ENCODE measurements at places on chromosomes 3 and 15.

- DNase-seq = no peak
Measured at GRCh38 chr15:43214592-43215295, 6.1 kb downstream of the EPB42 start.

DNA sequence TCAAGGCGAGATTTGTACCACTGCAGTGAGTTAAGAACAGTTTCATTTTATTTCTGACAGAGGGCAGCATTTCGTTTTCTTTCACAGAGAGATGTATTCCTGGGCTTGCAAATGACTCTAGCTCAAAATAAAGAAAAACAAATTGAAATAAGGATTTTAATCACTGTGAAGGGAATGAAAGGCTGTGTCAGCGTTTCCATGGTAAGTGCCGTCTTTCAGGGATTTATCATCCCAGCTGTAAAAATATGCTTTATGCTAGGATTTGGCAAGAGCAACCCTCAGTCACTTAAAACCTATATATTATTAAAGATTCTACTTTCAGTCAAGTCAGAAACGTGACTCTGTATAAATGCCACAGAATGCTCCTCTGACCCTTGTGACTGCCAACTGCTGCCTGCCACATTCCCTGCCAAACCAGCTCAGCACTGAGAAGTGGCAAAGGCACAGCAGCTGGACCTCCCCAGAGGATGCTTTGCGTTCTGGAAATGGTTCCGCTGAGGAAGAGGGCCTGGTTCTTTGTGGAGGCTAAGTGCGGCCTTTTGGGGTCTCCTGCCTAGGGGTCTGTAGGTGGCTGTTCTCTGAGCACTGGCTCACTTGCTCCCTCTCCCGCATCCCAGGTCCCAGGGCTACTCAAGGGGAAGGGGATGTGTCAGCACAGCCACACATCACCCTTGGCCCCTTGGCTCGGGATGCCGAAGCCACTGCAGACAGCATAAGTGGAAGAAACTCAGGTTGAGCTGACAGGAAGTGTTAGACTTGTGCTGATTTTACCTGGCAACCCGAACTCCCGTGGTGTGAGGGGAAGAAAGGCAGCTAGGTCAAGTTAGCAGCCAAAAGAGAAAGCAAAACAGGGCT lies 56.6 kb upstream of the POMGNT2 start:
- DNase-seq = peak; percentile 48

GRCh38 chr3:150240891-150241290 lies 167.2 kb upstream of the TSC22D2 start:
- no peak for DNase-seq

- DNase-seq = no peak
Measured at GRCh38 chr3:126711121-126711760, 7.2 kb downstream of the CHCHD6 start.

DNA sequence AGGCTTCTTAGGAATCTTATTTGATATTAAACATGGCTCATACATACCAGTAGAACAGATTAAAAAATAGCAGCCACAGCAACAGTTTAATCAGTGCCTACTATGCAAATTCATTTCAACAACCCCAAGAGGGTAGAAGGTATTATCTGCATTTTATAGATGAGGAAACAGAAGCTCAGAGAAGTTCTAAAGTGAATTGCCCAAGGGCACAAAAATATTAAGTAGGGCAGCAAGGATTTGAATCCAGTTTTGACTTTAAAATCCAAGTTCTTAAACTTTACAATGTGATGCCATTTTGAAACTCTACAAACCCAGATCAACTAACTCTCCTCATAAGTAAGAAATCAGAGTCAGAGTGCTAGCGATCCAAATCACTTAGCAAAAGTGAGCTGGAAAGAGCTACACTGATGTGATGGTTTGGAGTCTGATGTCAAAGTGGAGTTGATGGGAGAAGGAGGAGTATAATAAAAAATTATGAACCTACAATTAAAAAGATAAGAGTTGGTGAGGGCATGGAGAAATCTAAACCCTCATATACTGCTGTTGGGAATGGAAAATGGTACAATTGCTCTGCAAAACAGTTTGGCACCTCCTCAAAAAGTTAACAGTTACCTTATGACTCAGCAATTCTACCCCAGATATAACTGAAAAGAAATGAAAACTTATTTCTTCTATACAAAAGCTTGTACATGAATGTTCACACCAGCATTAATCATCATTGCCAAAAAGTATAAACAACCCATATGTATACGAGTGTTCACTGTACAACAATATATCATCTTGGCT lies 51.0 kb upstream of the PLXND1 start:
- DNase-seq = no peak

DNA sequence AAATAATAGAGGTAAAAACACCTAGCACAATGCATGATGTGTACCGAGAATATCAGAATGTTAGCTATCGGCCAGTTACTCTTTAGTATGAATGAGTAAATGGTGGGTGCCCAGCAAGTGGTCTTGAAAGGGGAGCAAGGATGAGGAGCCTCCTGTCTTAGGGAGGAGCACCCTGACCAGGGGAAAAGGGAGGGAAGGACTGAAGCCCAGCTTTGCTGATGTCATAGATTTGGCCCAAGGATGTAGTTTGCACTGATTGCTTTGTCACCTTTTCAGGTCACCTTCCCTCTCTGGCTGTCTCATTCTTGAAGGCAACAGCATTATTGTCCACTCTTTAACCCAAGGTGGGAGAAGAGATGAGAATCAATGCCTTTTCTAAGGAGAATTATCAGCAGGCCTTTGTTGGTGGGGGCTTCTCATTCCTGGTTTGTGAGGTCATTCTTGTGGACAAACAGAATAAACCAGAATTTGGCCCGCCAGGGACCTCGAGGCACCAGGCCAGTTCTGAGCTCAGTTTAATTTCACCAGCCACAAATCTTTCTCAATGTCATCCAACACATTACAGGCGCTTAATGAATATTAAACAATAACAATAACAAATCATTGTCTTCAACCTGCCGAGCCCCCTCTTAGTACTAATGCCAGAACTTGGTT lies 231.3 kb downstream of the VPS13C start:
- no peak for DNase-seq

DNA sequence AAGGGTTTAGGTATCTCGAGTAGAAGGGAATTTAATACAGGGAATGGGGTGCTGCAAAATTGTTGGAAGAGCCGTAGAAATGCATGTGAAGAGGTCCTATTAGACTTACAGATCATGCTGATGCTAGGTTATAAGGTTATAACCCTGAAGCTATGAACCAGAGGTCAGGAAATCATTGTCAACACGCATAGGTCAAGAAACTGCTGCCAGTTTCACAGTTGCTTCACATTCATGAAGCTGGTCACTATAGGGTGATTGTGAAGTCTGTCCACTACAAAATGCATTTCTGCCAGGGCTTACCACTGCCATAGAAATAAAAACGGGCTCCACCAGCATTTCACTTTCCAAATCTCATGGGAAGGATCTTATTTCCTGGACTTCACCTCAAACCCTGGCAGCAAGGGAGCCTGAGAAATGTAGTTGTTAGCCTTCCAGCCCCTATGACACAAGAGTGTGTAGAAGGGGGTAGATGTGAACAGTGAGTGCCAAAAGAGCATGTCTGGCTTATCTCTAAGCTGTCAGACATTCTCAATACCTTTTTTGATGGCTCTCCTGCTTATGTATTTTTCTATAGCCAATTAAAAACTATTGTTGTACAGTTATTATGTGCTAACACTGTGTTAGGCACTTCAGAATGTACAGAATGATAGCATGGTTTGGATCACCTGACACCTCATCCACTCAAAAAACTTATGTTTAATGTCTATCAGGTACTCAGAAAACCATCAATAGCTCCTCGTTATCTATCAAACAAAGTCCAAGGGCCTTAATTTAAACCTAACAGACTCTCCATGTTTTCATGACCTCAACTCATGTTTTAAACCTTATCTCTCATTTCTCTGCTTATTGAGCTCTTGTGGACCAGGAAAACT lies 148.3 kb upstream of the TSC22D2 start:
- DNase-seq = no peak

- no peak for DNase-seq
Measured at GRCh38 chr3:103169289-103169688, 734.5 kb downstream of the ZPLD1 start.

DNA sequence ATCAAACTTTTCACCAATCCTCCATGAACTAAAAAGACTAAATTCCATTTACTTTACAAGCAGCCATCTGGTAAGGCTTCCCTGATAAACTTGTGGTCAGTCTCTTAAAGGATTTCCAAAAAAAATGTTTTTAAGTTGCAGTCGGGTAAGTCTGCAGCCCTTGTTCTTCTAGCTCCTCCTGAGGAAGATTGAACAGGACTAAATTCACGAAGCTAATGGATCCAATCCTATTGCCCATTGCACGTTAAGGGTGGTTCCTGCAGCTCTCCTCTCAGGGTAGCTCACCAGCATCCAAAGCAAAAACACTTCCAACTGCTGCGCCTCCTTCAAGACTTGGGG lies 2.8 kb downstream of the HES1 start:
- DNase-seq = no peak

GRCh38 chr3:132756108-132756650 lies 34.0 kb upstream of the NPHP3 start:
- no peak for DNase-seq

DNA sequence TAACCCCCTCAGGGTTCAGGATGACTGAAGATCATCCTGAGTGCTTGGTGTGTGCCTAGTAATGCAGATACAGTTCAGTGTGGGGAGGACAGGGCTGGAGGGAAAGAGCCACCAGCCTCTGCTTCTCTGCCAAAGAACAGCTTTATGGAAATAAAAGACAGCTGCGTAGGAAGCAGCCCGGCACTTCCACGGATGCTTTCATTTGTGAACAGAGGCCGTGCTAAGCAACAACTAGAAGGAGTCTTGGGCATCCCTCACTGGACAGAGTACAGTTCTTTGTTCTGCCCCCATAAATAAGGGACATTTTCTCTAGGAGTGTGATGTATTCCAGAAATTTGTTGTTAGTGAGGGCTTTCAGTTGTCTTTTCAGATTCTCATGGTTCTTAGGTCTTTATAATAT lies 194.8 kb upstream of the RGMA start:
- no peak for DNase-seq

DNA sequence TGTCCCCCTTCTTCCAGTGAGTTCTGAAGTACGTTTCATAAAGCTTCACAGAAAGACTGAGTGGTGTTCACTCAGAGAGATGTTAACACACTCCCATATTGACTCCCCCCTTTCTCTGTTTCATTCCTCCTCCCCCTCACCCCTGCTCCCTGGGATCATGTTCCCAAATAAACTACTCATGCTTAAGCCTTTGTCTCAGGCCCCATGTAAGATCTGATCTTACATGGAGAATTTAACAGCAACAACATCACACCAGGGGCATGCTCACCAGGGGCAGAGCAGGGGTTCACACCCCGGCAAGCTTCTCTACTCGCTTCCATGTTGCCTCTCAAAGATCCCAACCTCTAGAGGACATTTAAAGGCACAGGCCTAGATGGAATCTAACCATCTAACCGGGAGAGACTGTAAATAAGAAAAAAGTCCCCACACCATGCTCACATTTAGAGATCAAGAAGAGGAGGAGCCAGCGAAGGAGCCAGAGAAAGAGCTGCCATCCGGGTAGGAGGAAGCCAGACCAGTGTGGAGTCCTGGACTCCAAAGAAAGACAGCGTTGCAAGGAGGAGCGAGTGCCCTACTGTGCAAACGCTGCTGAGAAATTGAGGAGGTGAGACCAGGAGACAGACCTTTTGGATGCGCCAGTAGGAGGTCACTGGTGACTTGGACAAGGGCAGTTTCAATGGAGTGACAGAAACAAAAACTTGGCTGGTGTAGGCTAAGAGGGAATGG lies 21.4 kb upstream of the SRP14 start:
- no peak for DNase-seq

DNA sequence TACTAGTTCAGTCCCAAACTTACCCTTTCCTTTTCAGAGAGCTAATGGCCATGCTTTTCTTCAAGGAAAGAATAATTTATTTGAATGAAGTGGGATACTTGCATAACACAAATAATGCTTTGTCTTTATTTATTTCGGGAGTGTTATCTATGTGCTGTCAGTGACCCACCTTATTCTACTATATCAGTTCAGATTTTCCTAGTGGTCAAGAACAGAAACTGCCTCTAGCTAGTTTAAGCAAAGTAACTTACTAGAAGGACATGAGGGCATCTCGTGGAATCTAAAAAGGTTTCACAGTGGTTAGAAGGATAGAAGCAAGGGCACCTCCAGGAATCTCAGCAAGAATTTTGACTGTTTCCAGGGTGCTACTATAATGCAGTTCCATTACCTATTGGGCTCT lies 3.8 kb upstream of the TIMMDC1 start:
- no peak for DNase-seq
